ENCODE measurements at places on chromosomes 2 and 18.

GRCh38 chr2:201793631-201794030, 12.7 kb upstream of the CDK15 start:
- DNase-seq, result no peak

DNA sequence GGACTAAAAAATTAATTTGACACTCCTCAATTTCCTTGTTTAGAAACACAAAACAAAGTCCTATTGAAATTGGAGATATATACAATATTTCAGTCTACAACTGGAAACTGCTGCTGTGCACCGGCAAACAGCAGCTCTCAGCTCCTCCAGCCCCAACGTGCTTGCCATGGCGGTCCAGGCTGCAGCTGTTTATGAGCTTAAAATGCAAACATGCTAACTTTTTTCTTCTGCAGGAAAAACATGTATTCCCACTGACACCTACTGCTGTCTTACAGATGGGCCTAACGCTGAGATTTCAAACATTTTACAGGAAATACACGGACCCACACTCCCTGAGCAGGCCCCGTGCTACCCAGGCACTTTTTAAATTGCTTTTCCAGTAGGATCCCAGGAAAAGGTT, 195.5 kb downstream of the BCL11A start:
- no peak for DNase-seq

- DNase-seq, result no peak
These were observed 18.3 kb downstream of the TLK1 start for GRCh38 chr2:171142398-171142797.

DNA sequence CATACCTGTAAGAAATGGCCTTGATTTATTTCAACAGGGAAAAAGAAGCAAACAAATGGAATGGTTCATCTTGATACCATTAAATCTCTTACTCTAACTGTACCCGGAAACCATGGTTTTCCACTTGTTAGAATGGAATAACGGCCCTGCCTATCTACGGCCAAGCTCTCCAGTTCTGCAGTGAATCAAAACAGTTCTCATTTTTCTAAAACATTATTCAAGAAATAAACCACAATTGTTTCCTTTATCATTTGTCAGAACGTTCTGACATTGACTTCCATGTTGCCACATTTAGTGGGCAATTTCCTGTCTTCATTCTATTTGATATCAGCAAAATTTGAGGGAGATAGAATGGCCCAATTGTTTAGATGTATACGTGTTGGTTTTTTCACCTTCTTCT, 118.8 kb upstream of the CDH19 start:
- no peak for DNase-seq

GRCh38 chr18:7174344-7175095, 56.4 kb upstream of the LRRC30 start:
- DNase-seq, result no peak

- no peak for DNase-seq
These were observed 3.1 kb upstream of the SNED1 start for GRCh38 chr2:240995041-240996021.

GRCh38 chr2:227848586-227848985, 22.8 kb upstream of the DAW1 start:
- peak; percentile 33 for DNase-seq

GRCh38 chr18:55685638-55686037, 97.6 kb upstream of the TCF4 start:
- DNase-seq, result no peak

GRCh38 chr2:28588292-28588670, 92.4 kb downstream of the PLB1 start:
- no peak for DNase-seq

- no peak for DNase-seq
These were observed at the start of gene UGT1A3 for GRCh38 chr2:233728723-233729301. UGT1A3 (plus strand) TSS chr2:233729042; CDS start chr2:233729127, 85 bp downstream.

GRCh38 chr2:61645911-61646310, 107.8 kb upstream of the XPO1 start:
- DNase-seq, result no peak

GRCh38 chr2:109326306-109326705, 197.3 kb downstream of the SH3RF3 start:
- DNase-seq, result no peak

DNA sequence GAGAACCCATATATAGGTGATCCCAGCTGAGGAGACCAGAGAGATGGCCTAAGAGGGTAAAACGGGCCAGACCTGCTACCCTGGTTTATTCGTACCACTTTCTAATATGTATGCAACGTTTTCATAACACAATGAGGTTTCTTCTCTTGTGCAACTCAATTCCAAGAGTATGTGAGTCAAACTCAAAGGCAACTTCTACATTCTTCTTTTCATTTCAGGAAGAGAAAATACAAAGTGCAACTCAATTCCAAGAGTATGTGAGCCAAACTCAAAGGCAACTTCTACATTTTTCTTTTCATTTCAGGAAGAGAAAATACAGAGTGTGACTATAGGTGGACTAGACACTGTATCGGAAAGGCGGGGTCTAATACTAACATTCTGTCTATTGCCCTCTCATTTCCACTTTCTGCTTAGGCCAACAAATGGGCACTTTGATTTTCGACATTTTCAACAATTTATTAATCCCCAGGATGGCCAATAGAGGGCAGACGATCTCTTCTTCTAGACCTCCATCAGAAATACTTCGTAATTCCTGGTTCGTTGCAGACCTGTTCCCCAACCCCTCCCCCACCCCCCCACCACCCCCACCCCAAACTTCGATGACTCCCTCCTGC, 3.7 kb upstream of the CRIM1 start:
- DNase-seq, result no peak

DNA sequence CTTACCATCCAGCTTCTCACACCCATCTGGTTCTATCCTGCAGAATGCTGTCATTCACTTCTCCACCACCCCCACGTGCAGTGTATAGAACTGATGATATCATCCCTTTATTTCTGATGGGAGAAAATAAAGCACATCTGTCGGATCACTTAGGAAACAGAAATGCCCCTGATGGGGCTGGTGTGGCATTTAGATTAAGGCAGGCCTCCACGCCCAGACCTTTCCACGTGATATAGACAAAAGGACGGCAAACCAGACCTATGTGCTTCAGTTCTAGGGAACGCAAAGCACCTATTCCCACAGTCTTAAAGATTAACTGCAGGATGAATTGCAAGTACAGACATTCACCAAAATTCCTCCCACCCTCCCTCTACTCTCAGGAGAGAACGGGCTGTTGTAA, 27.6 kb upstream of the CABLES1 start:
- DNase-seq, result no peak

DNA sequence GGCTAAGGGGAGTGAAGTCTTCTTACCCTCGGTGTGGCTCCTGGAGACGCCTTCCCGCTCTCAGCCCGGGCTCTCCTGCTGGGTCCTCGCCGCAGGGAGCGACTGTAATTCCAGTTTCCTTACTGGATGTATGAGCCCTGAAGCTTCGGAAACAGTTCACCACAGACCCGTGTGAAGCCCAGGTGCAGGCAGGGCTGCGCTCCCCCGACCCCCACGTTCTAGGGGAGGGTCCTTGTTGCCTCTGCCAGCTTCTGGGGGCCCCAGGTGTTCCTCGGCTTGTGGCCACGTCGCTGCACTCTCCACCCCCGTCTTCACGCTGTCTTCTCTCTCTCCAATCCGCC, 5.1 kb upstream of the ASB1 start:
- no peak for DNase-seq

- DNase-seq, result no peak
These were observed 168.7 kb downstream of the TMEM247 start for GRCh38 chr2:46647766-46648742.

DNA sequence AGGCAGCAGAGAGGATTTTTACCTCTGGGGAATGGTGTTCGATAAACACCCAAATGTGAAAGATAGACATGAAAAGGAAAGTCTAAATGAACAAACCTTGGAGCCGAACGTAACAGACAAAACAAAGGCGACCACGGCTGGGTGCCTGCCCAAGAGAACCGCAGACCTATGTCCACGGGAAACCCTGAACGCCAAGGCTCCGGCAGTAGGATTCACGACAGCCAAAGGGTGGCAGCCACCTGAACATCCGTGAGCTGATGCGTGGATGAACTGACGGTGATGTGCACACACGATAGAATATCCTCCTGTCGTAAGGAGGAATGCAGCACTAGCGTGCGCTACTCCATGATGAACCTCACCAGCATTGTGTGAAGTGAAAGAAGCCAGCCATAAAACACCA, 85.6 kb downstream of the MBP start:
- DNase-seq, result no peak

- no peak for DNase-seq
These were observed 91.6 kb downstream of the PRKRA start for GRCh38 chr2:178359192-178359912.

GRCh38 chr2:69065735-69066336, 52.9 kb downstream of the ANTXR1 start:
- no peak for DNase-seq

- no peak for DNase-seq
These were observed 336.5 kb upstream of the ZNF804A start for GRCh38 chr2:184261818-184262217.

GRCh38 chr2:26175466-26176278, 2.8 kb downstream of the GAREM2 start:
- no peak for DNase-seq

DNA sequence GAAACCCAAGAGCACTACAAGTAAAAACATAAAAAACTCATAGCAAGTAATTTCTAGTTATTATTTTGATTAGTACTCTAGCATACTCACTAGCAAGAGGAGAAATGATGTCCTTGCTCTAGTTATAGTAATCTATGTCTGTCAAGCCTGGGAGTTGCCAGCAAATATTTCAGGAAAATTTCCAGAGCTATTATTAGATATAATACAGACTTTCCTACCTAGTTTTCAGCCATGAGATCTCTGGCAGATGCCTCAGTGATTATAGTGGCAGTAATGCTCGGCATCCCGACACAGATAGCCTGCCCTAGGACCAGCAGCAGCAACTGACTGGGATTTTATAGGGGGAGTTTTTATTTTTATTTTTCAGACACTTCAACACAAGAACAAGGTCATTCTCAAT, 224.4 kb downstream of the ZNF385B start:
- no peak for DNase-seq
